ENCODE measurements at places on chromosomes 7 and 10. TPM values are rescaled to one million over a fixed set of nuclear protein-coding genes. Genes with fewer than 3 reads are reported as not detected.

DNA sequence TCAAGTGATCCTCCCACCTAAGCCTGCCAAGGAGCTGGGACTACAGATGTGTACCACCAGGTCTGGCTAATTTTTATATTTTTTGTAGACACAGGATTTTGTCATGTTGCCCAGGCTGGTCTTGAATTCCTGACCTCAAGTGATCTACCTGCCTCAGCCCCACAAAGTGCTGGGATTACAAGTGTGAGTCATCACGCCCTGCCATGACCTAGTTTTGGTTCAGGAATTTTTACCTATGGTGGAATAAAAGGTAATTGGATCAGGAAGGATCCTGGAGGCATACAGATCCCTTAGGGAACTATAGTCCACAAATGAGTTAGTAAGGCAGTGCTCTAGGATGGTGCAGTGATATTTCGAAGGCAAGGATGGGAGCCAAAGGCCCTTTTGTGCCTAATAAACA lies 717.9 kb downstream of the PHTF2 start:
- no peak for DNase-seq

DNA sequence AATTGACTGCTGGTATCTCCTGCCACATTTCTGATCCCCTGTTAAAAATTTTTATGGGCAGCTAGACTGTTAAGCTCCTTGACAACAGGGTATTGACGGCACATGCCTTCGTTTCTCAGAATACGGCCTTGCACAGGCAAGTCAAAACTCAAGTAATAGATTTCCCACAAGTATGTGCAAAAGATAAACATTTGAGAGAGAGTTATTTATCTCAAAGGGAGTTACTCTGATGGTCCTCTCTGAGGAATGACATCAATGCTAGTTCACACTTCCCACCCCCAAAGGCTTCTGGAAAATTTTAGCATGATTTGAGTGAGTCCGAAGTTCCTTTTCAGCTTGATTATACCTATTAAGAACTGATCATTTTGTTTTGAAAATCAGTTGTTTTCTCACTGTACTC lies 71.9 kb downstream of the JCAD start:
- DNase-seq: no peak

- DNase-seq: peak; percentile 9
These were observed 30.4 kb upstream of the OTUD1 start for GRCh38 chr10:23408330-23408976.

GRCh38 chr7:44222776-44223261 lies 22.0 kb downstream of the YKT6 start:
- DNase-seq: no peak

Gene FOXI2
- not detected for total RNA-seq

Gene H2BK1
- not detected for total RNA-seq

GRCh38 chr10:3217301-3217700 lies 44.7 kb upstream of the PITRM1 start:
- DNase-seq: peak; percentile 83

- no peak for DNase-seq
These were observed 31.0 kb downstream of the ZNF775 start for GRCh38 chr7:150410131-150410530.

Gene TMEM176A
- total RNA-seq: not detected

Gene SUN3
- total RNA-seq: not detected

Gene IDI1
- 118 TPM for total RNA-seq

DNA sequence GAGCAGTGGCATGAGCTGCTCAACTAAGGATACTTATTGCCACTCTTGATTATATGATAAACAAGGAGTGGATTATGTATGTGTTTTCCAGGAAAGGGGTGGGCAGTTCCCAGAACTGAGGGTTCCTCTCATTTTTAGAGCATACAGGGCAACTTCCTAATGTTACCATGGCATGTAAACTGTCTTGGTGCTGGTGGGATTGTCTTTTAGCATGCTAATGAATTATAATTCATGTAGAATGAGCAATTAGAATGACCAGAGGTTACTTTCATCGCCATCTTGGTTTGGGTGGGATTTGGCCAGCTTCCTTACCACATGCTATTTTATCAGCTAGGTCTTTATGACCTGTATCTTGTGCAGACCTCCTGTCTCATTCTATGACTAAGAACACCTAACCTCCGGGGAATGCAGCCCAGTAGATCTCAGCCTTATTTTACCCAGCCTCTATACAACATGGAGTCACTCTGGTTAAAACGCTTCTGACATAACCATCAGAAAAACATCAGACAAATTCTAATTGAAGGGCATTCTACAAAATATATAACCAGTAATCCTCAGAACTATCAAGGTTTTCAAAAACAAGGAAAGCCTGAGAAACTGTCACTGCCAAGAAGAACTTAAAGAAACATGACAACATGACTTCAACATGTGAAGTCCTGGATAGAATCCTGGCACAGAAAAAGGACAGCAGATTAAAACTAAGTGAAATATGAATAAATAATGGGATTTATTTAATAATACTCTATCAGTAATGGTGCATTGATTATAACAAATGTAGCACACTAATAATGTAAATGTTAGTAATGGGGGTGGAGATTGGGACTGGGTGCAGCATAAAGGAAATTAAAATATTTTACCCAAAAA lies 365.0 kb downstream of the SEMA3D start:
- no peak for DNase-seq

Gene DPY19L1
- total RNA-seq: 47.7 TPM

Gene CPA2
- not detected for total RNA-seq

GRCh38 chr7:106038916-106039315 lies 73.2 kb downstream of the SYPL1 start:
- peak; percentile 36 for DNase-seq

Gene OR2A5
- total RNA-seq: not detected

- DNase-seq: no peak
These were observed 66.7 kb downstream of the TES start for GRCh38 chr7:116277070-116277469.

GRCh38 chr10:103679096-103679790 lies 176.1 kb downstream of the SH3PXD2A start:
- DNase-seq: peak; percentile 42

- peak; percentile 79 for DNase-seq
These were observed 15.4 kb downstream of the ACSL5 start for GRCh38 chr10:112389271-112389822.

DNA sequence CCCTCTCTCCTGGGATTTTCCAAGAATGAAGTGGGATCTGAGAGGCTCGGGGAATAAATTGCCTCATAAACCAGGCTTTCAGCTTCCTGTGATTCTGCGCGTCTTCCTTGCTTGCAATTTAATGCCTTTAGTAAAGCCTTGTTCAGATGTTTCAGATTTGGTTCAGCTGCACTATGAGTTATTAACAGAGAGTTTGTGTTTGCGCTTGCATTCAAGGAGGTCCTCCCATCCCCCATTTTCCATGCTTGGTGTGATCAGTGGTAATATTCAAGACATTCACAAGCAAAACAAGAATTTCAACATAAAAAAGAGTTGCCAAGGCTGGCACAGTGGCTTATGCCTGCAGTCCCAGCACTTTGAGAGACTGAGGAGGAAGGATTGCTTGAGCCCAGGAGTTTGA lies 1068.9 kb downstream of the TYW1 start:
- no peak for DNase-seq

Gene HOGA1
- total RNA-seq: 0.78 TPM

DNA sequence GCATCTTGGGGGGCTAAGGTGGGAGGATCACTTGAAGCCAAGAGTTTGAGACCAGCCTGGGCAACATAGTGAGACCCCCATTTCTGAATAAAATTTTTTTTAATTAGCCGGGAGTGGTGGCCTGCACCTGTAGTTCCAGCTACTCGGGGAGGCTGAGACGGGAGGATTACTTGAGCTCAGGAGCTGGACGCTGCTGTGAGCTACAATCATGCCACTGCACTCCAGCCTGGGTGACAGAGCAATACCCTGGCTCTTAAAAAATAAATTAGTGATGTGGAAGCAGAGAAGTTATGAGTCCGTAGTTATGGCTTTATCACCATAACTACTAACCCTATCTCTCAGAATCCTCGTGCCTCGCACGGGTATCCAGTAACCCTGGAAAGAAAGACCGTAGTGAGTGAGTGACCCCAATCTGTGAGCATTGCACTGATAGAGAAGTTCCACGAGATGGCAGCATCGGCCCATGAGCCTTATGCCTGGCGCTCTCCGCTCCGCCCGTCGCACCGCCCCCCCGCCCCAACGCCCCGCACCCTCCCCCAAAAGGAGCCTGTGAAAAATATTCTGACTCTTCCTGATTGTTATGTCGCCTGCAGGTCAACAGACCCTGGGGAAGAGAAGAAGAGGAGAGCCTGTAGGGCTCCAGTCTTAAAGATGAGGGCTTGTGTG lies 4.9 kb upstream of the SLC29A3 start:
- DNase-seq: peak; percentile 19

GRCh38 chr10:1369665-1370064 lies 313.5 kb downstream of the WDR37 start:
- DNase-seq: peak; percentile 2

Gene TMEM229A
- not detected for total RNA-seq

- DNase-seq: peak; percentile 99
These were observed 41.1 kb upstream of the PRKAR1B start for GRCh38 chr7:767941-768731.

DNA sequence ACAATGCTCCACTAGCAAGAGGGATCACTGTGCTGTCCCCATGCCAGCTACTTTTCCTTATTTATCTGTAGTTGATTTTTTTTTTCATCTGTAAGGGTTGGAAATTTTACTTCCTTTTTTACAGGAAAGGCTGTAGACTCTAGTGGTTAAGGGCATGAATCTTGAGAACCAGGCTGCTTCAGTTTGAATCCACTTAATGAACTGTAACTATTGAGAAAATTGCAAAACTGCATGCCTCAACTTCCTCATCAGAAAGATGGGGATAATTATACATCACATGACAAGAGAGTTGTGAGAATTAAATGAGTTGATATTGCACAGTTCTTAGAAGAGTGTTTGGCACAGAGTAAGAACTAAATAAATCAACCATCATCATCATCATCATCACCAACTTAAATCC lies 106.4 kb upstream of the GSDME start:
- no peak for DNase-seq

Data from RPMI7951 (cell line).